MV-4-11 (cell line): ENCODE measurements at places on chromosomes 4 and X.

DNA sequence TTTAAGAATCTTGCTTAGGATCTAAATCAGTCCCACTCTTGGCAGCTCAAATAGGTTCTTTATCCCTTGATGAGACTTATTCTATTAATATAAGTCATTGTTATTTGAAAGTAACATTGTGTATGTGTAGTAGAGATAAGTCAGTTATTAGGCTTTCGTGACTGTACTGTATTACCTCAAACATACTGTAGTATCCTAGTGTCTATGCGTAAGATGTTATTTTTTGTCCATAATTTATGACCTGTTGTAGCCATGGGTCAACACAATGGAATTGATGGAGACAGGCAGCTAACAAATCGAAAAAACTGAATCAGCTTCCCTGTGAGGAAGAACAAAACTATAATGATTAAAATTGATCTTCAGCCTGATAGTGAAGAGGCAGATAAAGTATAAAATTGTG is 41.8 kb downstream of the CLCN3 start:
- DNase-seq, result no peak

- no peak for DNase-seq
Observed at GRCh38 chrX:142702749-142703148, 323.0 kb upstream of the SPANXN4 start.

DNA sequence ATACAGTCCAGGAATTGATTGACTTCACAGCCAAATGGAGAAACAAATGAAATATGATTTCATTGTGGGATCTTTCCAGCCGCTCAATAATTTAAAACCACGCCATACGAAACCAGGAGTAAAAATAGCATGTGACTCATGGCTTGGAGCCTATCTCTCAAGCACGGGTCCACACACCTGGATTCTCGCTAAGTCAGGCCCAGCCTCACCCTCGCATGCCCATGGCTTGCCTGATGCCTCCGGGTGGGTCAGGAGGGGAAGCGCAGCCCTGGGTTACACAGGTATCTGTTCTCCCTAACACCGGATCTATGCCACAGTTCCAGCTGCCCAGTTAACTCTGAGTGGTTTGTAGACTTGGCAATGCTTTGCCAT is 5.6 kb upstream of the ABLIM2 start:
- no peak for DNase-seq

DNA sequence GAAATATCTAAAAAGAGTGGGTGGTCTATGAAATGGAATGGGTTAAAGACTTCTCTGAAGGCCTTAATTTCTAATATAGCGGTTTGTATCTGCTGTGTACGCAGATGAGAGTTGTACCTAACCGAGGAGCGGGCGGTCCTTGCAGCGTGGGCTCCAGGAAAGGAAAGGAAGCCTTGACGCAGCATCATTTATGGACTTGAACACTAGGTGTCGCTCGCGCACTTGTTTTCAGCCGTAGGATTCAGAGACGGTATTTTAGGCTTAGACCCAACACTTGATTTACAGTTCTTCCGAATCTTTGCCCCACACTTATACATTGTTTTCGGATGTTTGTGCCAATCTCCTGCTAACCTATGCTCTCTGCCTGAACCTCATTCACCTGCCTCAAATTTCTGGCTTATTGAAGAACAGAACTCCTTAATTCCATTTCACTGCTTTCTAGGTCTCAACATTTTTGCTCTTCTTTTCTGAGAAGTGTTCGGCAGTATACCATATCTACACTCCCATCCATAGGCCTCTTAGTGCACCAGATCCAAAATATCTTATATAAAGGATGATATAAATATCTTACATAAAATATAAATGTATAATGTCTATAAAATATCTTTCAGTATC is 48.9 kb upstream of the AADAT start:
- peak; percentile 43 for DNase-seq

DNA sequence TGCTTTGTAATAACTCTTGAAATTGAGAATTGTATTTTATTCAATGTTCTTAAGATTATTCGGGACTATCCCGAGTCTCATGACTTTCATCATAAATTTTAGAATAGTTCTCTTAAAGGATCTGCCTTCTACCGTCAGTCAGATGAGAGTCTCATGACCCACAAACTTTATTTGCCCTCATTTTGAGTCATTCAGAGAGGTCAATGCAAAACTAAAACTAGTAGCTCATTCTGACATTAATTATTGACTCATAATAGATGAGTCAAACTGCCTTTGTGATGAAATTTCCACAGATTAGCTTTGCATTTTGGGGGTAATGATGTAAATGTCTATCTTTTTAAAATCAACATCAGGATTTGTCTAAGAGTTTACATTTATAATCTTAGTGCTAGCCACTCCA is 1527.3 kb downstream of the TECRL start:
- DNase-seq, result no peak

DNA sequence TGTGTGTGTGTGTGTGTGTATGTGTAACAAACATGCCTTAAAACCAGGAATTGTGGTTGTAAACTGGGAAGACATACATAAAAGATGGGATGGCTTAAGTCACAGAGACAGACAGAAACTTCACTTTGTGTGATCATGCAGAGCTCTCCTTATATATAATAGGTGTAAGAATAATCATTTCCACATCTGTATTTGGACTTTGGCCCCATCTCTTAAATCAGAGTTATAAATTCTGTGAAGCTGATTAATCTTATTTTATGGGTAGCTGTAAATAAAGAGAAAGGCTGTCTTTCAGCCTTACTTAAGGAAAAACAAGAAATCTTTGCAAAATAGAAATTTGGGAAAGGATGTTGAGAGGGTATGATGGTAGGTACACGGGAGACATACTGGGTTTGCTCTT is 174.6 kb upstream of the PITX2 start:
- DNase-seq, result no peak

- DNase-seq, result no peak
Observed at GRCh38 chrX:37509349-37509748, 62.1 kb upstream of the LANCL3 start.

GRCh38 chrX:135923353-135923752 is 29.8 kb downstream of the SAGE1 start:
- no peak for DNase-seq

DNA sequence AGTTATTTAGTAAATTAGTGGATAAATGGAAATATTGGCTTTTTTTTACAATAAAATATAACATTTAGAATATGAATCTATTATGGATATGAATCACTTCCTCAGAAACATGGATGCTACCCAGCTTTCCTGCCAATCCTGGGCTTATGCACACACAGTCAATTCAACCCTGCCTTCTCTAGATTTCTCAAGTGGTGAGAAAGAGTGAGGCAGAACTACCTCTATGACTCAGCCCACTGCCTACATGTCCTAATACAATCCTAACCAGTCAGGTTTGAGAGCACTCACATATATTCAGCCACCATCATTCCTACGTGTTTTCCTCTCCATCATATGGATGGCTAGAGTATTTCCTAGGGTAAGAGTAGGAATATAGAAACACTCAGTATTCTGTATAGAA is 91.1 kb upstream of the ANKRD50 start:
- DNase-seq, result no peak

DNA sequence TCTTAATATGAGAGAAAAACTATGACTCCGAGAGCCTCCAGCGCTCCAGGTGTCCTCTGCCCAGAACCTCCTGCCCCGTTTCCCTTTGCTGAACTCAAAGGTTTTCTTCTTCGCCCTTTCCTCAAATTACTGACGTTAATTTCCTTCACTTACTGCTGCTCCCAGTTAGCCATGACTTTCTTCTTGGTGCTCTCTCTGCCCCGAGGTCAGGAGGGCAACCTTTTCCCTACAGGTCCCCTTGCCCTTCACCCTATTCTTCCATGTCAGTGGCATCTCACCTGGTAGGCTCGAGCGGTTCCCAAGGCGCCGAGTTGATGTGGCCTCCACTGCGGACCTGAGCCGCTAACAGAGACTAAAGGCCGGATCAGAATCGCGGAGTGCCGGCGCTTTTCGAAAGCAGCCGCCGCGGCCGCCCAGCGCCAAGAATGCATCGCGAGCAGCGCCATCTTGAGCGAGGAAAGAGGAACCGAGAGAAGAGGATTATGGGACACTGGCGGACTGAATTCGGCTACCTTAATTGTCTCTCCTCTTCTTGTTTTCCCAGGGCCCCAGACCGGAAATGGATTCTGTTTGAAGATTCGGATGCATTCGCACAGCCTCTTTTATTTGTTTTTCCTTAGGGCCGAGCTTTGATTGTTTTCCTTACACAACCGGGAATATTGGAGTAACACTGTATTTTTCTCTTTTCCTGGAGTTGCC is at the start of gene ABCB7:
Gene ABCB7 (minus strand): TSS at position 457 of the 699 bp plus-strand sequence. CDS start 11 bp downstream, at position 446.
- DNase-seq, result peak; percentile 63

DNA sequence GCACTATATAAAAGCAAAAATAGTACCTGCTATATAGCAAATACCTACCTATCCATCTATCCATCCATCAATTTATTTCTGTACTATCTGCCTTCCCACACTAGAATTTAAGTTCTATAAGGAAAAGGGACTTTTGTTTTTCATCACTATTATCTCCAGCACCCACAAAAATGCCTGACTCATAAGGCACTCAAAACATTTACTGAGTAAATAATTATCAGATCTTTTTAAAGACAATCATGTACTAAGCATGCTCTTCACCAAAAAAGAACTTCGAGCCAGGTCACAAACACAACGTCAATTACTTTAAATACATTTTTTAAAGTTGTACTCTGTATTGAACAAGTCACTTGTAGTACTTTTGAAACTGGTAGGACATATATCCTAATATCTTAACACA is 119.9 kb downstream of the FBXW7 start:
- DNase-seq, result no peak

GRCh38 chr4:98728433-98728832 is 70.0 kb upstream of the TSPAN5 start:
- DNase-seq, result peak; percentile 23

- DNase-seq, result no peak
Observed at GRCh38 chr4:52076731-52077130, 25.6 kb downstream of the SPATA18 start.

- DNase-seq, result no peak
Observed at GRCh38 chr4:1985294-1985693, 23.5 kb downstream of the NELFA start.

- no peak for DNase-seq
Observed at GRCh38 chr4:156537286-156537685, 434.3 kb downstream of the PDGFC start.

DNA sequence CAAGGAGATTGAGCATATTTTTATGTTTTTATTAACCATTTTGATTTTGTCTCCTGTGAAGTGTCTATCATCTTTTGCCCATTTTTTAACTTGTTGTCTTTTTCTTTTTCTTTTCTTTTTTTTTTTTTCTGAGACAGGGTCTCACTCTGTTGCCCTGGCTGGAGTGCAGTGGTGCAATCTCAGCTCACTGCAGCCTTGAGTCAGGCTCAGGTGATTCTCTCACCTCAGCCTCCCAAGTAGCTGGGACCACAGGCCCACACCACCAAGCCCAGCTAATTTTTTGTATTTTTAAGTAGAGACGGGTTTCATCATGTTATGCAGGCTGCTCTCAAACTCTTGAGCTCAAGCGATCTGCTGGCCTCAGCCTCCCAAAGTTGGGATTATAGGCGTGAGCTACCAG is 4.6 kb upstream of the ADD1 start:
- DNase-seq, result no peak

DNA sequence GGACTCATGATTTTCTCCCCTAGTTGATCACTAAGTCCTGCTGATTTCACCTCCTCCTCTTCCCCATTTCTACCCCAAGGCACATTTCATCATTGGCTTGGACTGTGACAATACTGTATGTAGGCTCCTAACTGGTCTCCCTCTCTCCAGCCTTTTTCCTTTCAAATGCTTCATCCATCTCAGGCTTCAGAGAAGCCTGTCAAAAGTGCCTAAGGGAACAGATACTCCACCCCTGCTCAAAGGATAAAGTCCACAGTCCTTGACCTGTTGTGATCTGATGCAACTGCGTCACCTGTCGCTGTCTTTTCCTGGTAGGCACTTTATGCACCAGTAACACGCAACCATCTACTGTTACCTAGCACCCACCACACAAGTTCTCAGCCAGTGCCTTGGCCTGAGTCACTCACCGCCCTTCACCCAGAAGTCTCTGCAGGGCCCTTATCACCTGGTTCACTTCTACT is 12.8 kb downstream of the SCARB2 start:
- peak; percentile 44 for DNase-seq

- peak; percentile 94 for DNase-seq
Observed at GRCh38 chr4:15756361-15756861, 21.7 kb upstream of the CD38 start.

DNA sequence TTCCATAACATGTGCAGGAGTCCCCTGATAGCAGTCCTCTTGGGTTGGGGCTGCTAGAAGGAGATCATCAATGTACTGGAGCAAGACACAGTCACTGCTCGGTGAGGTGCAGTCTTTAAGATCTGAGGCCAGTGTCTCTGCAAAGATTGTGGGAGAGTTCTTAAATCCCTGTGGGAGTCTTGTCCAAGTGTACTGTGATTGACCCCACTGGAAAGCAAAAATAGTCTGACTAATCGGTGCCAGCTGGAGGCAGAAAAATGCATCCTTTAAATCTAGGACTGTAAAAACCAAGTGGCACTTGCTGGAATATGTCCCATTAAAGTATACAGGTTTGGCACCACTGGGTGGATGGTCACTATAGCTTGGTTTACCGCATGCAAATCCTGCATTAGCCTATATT is 31.1 kb downstream of the SULT1E1 start:
- DNase-seq, result no peak

DNA sequence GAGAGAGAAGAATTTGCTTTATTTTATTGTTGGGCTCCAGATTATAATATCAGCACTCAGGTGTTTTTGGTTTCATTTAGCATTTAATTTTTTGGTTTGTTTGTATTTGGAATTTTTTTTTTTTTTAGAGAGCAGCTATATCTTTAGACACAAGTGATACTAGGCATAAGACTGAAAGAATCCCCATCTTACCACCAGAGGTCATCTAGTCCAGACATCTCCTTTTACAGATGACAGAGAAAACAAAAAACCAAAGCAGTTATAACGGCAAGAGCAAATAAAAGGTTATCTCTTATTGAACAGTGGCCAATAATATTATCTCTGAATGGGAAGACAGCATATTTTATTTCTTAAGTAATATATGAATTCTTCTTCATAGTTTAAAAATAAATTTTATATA is 22.8 kb downstream of the USP38 start:
- no peak for DNase-seq

- DNase-seq, result no peak
Observed at GRCh38 chr4:128711361-128711760, 98.1 kb upstream of the JADE1 start.

- no peak for DNase-seq
Observed at GRCh38 chrX:117998171-117998570, 118.4 kb downstream of the KLHL13 start.

DNA sequence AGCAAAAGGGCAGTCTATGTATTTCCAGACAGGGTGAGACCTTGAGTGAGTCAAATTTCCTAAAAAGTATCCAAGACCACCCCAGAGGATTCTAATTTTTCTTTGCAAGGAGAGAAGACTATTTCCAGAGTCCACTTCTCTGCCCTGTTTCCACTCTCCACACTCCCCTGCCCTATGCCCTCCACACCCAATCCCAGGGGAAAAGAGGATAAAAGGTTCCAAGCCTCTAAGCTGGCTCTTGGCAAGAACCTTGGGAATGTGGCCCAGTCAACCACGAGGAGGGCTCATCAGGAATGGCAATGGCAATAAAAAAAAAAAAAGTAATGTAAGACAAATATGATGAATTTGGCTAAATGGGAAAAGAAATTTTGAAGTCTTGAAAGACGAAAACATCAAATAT is 65.9 kb downstream of the SRPX start:
- DNase-seq, result no peak
